ENCODE measurements at places on chromosomes 11 and 22.

GRCh38 chr11:6156628-6157359 lies 13.3 kb downstream of the OR52B2 start:
- DNase-seq = no peak

GRCh38 chr11:74141241-74141695 lies 29.5 kb downstream of the C2CD3 start:
- peak; percentile 25 for DNase-seq

- peak; percentile 55 for DNase-seq
These were observed 11.5 kb downstream of the CLMP start for GRCh38 chr11:123183391-123184099.

GRCh38 chr11:128390246-128390645 lies 197.1 kb downstream of the ETS1 start:
- DNase-seq = no peak

- no peak for DNase-seq
These were observed 4.8 kb downstream of the TEAD1 start for GRCh38 chr11:12678991-12679390.

GRCh38 chr22:50625131-50625567 lies 2.8 kb downstream of the ARSA start:
- no peak for DNase-seq

- DNase-seq = no peak
These were observed 21.2 kb downstream of the BMAL1 start for GRCh38 chr11:13298765-13299164.

GRCh38 chr11:73661035-73661628 lies 14.8 kb downstream of the PLEKHB1 start:
- peak; percentile 94 for DNase-seq

- no peak for DNase-seq
These were observed 16.3 kb downstream of the FXYD6 start for GRCh38 chr11:117860139-117860538.

DNA sequence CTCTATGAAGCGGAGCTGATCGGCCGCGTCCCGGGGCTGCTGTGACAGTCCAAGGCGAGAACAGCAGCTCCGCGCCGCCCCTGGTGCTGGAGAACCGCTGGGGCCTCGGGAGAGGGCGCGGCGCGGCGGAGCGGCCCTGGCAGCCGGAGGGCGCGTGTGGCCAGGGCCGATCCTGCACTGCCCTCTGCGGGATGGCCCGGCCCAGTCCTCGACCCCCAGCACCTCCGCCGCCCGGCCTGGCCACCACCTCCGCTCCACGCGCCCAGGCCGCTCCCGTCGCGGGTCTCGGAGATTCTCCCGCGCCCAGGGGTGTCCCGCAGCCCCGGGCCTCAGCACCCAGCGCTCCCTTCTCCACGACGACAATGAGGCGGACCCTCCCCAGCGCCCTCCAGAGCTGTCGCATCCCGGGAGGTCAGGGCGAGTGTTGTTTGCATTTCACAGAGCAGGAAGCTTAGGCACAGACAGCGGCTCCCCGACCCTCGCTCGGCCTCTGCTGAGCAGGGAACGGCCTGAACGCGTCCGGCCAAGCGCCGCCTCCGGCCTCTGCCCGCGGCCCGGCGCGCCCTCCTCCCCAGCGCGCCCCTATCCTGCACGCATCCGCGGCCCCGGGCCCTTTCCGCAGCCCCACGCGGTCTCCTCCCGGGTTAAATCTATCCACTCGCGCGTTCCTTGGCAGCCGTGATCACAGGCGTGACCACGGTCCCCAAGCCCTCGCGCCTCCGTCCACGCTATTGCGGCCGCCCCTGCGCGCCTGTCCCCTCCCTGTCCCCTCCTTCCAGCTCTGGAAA lies 109.7 kb downstream of the WNT7B start:
- DNase-seq = no peak

DNA sequence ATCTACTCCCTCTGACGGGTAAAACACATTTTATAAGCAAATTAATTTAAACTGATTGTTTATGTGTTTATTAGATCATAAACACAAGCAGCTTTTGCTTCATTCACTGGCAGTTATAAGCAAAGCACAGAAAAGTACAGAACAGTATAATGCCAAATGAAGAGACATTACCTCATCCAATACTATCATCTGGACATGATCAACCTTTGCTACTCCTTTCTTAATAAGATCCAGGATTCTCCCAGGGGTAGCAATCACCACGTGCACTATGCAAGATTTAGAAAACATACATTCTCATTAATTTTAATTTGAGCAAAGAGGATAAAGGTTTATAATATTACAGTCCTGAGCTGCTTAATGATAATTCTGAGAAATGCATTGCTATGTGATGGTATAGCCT lies 27.9 kb downstream of the DDX6 start:
- DNase-seq = peak; percentile 46

DNA sequence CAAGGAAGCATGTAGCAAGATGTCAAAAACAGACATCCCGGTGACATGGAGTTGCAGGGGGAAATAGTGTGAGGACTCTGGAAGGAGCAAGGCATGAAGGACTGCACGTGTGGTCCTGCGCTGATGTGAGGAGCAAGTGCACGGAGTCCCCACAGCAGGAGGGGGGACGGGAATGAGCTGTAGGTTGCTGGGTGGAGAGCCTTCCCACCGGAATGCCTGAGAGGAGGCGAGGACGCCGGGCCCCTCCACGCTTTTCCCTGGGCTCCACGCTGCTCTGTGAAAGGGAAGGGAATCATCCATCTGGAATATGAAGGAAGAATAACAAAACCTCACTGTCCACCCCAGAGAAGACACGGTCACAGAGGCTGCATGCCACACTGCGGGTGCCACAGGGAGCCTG lies 23.6 kb upstream of the EFCAB6 start:
- DNase-seq = no peak

DNA sequence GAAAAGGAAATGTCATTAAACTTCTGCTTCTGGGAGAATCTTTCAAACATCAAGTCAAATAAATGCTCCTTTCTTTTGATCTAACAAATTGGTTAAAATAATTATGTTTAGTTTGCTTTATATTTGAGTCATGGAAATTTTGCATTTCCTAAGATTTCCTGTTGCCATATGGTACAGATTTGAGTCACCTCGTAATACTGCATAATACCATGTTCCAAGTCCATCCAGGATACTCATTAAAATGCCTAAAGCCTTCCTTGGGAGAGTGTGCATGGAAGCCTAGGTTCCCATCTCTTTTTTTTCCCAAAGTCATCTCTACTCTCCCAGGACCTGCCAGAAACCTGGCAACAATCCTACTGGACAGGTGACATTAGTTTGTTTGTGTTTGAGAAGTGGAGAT lies 4.2 kb downstream of the OR9I1 start:
- peak; percentile 0 for DNase-seq

GRCh38 chr22:36329254-36330078 lies 58.3 kb downstream of the MYH9 start:
- peak; percentile 97 for DNase-seq

DNA sequence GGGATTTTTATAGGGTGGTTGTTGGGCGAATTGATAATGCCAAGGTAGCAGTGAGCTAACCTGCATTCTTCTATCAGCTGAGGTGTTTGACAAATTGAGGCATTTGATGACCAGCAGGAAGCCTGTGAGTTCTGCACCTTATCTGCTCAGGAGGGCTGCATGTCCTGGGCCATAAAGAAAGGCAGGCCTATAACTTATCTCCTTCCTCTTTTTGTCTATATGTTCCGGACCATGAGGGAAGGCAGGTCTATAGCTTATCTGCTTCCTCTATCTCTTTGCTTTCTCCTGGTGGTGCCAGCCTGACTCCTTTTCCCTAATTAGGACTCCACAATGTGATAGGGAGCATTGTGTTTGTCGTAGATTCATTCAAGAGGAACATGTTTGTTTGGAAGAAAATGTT lies 8.6 kb upstream of the JAM3 start:
- no peak for DNase-seq

DNA sequence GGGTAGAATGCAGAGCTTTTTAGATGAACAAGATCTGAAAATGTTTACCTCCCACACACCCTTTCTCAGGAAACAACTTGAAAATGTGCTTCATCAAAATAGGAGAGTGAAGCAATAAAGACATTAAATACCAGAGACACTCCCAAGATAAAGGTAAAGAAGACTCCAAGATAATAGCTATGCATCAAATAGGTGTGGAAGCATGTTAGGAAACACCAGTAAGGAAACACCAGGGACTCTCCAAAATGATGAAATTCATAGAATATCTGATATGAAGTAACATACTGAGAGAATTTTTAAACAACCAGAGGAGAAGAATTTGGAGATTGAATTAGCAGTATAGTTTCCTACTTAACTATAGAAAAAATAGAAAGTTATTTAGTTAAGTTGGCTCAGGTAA lies 57.0 kb downstream of the OR10A6 start:
- DNase-seq = no peak

- no peak for DNase-seq
These were observed 73.1 kb upstream of the BARX2 start for GRCh38 chr11:129302386-129303101.

DNA sequence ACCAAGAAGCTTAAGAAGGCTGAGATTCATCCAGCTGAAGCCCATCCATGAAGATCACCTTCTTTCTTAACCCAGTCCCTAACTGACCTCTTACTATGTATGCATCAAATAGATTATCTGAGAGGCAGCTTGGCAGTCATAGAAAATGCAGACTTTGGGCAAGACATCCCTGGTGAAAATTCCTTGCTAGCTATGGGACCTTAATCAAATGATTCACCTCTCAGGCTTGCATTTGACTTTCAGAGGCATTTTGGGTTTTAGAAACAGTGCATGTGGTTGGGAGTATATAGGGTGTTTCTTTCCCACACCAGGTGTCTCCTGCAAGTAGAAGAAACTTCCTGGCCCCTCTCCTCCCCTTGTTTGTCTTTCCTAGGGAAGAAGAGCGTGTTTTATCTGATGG lies 188.5 kb upstream of the ISX start:
- no peak for DNase-seq

DNA sequence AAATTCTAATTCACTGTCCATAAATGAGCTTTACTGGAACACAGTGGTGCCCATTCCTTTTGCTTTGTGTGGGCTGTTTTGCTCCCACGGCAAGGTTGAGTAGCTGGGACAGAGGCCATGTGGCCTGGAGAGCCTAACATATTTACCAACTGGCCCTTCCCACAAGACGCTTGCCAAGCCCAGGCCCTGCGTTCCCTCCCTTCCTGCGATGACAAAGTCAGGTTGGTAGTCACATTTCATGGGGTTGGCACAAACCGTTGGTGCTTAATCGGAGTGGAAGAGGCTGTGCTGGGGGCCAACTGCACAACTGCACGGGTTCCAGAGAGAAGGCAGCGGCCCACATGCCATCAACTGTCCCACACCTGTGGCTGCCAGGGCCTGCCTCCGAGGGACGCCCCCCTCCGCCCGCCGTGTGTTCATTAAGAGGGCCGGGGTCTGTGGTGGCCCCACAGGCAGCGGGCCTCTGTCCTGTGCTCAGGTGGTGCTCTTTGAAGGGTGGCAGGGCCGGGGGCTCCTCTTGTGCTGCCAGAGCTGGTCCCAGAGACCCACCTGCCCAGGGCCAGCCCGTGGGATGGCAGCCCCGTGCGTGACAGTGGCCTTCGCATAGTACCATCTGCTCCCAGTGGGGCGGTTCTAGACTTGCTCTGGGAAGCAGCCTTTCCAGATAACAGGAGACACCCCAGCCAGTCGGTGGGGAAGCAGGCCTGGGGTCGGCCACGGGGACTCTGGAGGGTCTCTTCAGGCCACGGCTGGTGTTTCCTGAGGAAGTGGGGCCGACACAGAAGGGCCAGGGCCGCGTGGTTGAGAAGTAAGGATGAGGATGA lies 81.5 kb upstream of the CLDN5 start:
- no peak for DNase-seq

- no peak for DNase-seq
These were observed at the start of gene MUC5B for GRCh38 chr11:1222491-1223345. Gene MUC5B, plus strand, starts transcription at chr11:1223066. Its CDS starts 58 bp downstream, at chr11:1223124.

GRCh38 chr11:68457216-68457897 lies 3.2 kb upstream of the PPP6R3 start:
- no peak for DNase-seq
